Esophagus squamous epithelium (tissue), 5 donors: ENCODE measurements at places on chromosomes 5 and 9. TPM values are rescaled to one million over a fixed set of nuclear protein-coding genes. Genes with fewer than 3 reads are reported as not detected.

SETX gene
- 22.4 TPM for total RNA-seq

G3BP1 gene
- total RNA-seq = 105 TPM

WDR41 gene
- 41.2 TPM for total RNA-seq

EDIL3 gene
- total RNA-seq = 2.8 TPM

PCDHGC5 gene
- total RNA-seq = 0.26 TPM

TRIM52 gene
- 11.1 TPM for total RNA-seq

DNA sequence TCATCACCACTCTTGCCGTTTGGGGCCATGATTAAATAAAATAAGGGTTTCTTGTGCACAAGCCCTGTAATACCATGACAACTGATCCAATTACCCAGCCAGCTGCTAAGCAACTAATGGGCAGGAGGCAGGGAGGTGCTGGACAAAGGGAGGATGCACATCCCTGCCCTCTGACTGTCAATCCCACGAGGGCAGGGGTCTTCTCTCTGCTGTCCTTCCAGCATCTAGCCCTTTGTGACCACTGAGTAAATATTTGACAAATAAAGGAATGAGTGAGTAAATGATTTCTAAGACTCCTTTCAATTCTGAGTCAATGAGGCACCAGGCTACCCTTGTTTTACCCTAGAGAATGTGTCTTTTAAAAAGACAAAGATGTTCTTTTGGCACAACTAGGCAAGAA is 247.1 kb downstream of the SYK start:
- no peaks in the 10 kb centered on the region for H3K36me3 ChIP-seq
- peaks cover 3% of the 10 kb centered on the region for H3K27me3 ChIP-seq
- no peak for DNase-seq
- H3K4me3 ChIP-seq = no peak overlapping the region
- H3K27ac ChIP-seq = no peak overlapping the region

DNA sequence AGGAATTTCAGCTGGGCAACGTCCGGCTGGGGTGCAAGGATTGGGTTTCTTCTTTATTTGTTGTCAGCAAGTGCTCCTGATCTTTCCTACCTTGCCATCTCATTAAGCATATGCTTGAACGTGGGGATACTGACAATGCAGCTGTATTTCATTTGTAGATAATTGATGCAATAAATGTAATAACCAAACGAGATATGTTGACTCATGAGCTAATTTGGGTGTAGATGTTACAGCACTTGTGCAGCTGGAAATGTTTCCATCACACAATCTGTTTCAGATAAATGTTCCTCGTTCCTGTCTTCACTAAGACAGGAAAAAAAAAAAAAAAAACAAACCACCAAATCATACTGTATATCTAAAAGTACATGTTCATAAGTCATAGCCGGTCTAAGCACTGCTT is 123.8 kb downstream of the DMRT2 start:
- H3K27me3 ChIP-seq = no peaks in the 10 kb centered on the region
- no peak overlapping the region for H3K27ac ChIP-seq
- no peak overlapping the region for H3K4me3 ChIP-seq
- no peaks in the 10 kb centered on the region for H3K36me3 ChIP-seq
- DNase-seq = no peak
- H3K4me1 ChIP-seq = no peaks in the 10 kb centered on the region

DNA sequence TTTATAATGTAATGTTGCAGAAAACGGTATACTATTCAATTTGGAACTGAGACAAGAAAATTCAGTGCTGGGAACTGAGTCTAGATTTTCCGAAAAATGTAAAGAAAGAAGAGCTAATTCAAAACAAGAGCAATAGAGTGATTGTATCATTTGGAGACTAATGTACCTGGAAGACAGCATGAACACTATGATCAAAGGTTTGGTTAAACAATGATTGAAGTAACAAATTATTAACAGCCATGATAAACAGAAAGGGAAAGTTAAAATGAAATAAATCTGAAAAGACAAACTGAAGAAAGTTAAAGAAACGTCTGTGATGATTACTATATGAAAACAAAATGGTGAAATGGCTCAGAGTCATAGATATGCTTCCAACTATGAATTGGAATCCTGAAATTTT is 300.6 kb upstream of the MPDZ start:
- H3K36me3 ChIP-seq = no peaks in the 10 kb centered on the region
- H3K4me1 ChIP-seq = no peaks in the 10 kb centered on the region
- no peak for DNase-seq
- no peak overlapping the region for H3K4me3 ChIP-seq
- no peaks in the 10 kb centered on the region for H3K27me3 ChIP-seq
- no peak overlapping the region for H3K27ac ChIP-seq

- H3K4me1 ChIP-seq = no peaks in the 10 kb centered on the region
- DNase-seq = no peak
- H3K27ac ChIP-seq = no peak overlapping the region
- H3K36me3 ChIP-seq = no peaks in the 10 kb centered on the region
- H3K4me3 ChIP-seq = no peak overlapping the region
- no peaks in the 10 kb centered on the region for H3K27me3 ChIP-seq
Measured at GRCh38 chr9:26157411-26157810, 479.2 kb upstream of the TUSC1 start.

DNA sequence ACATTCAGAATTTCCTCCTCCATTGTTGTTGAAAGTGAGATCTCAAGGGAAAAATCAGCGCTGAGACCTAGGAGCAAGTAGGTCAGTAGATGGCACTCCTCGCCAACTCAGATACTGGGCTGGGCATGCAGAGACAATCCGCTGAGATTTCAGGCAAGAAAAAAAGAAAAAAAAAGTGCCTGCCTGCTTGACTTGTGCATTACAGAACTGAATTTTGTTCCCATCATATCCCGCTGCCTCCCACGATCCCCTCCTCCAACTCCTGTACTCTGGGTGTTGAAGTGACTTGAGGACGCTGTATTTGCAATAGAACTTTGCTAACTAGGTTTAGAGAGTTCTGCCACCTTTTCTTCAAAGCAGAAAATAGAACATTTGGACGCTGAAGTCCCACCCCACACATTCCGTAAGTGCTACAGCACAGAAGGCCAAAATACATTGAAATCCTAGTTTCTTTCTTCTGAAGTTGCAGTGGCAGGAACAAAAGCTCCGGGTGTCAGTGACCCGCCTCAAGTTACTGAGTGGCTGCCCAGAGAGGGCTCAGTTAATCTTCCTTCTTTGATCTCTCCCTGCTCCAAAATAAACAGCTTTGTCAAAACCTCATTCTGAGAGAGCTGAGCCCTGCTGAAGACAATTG is 265.8 kb downstream of the MLLT3 start:
- no peak for DNase-seq
- peaks cover 24% of the 10 kb centered on the region for H3K4me1 ChIP-seq
- no peaks in the 10 kb centered on the region for H3K36me3 ChIP-seq

- H3K27me3 ChIP-seq = no peaks in the 10 kb centered on the region
- no peaks in the 10 kb centered on the region for H3K36me3 ChIP-seq
- H3K27ac ChIP-seq = peak overlapping the region; percentile 98
Measured at GRCh38 chr9:129383019-129383560, 205.0 kb upstream of the IER5L start.

- DNase-seq = no peak
- no peak overlapping the region for H3K4me3 ChIP-seq
- H3K27me3 ChIP-seq = no peaks in the 10 kb centered on the region
- peak overlapping the region; percentile 44 for H3K27ac ChIP-seq
Measured at GRCh38 chr5:32233696-32234447, 59.8 kb upstream of the GOLPH3 start.

DNA sequence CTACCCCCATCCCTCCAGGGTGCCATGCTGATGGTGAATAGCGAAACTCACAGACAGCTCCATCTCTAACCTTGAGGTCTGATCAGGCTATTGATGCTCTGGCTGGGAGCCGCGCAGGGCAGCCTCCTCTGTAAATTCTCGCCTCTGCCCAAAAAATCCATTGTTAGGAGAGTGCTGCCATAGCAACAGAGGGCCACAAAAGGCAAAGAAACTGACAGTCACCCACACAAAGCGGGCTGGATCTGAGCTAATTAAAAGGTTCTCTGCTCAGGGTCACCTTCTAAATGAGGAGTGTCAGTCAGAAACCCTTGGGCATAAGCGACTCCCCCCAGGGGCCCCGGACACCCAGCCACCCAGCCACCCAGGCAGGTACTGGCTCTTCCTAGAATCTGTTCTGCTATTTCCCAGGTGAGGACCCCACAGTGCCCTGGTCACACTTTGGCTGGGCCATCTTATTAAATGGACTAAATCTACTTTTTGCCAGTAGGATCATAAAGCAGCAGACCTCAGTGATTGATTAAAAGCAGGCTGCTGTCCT is 126.7 kb downstream of the MED10 start:
- no peaks in the 10 kb centered on the region for H3K4me1 ChIP-seq
- no peak overlapping the region for H3K4me3 ChIP-seq
- DNase-seq = no peak
- no peaks in the 10 kb centered on the region for H3K27me3 ChIP-seq
- no peaks in the 10 kb centered on the region for H3K36me3 ChIP-seq

GRCh38 chr5:175649967-175650366 is 7.9 kb upstream of the HRH2 start:
- peaks cover 12% of the 10 kb centered on the region for H3K27me3 ChIP-seq
- DNase-seq = no peak
- no peak overlapping the region for H3K27ac ChIP-seq

DNA sequence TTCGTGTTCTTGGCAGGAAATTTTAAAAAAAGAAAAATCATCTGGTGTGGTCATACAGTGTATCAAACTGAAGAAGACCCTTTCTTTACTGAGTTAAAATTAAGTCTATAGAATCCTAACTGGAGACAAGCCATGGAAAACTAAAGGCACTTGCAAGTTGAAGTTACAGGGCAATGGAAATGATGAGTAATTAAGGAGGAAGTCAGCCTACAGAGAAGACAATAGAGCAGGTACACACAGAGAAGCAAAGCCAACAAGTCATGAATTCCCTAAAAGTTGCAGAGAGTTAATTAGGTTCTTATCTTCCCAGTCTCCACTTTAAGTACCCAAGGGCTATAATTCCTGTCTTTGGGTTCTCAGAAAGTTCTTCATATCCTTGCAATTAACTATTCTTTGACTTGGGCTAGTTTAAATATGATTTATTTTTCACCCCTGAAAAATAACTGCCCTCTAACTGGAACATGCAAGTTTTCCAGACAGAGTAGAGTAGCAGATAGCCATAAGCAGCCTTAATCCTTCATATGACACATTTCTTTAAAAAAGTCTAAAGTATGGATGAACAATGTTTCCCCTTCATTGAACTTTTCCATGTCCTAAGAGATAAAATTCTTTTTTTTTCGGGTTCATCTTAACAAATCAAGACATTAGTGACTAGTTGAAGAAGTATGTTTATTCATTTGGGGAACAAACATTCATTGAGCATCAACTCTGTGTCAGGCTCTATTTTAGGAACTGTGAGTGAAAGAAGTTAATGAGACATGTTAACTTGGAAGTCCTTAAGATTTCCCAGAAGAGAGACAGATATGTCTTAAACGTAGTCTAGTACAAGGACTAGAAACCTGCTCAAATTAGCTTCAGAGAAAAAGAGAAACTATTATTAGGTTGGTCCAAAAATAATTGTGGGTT is 5.2 kb upstream of the ITGA2 start:
- DNase-seq = no peak
- H3K36me3 ChIP-seq = no peaks in the 10 kb centered on the region
- H3K27me3 ChIP-seq = peaks cover 3% of the 10 kb centered on the region

DNA sequence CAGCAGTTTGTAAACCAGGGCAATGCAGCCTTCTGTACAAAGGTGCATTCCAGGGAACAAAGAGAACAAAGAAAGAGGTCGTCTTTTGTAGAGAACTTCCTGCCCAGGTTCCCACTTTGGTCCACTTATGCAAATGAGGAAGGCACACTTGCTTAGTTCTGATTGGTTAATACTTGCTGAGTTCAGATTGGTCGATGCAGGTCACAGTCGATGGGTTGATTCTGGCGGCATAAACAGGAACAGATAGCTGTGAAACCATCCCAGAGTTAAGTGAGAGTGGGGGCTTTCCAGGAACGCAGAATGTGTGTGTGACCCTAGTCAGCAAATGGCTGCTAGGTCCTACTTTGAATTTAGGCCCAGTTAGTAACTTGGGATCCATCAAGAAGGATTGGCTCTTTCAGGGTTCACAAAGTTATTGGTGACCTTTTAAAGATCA is 1.8 kb upstream of the ADAMTS13 start:
- no peak for DNase-seq
- H3K27ac ChIP-seq = no peak overlapping the region
- no peaks in the 10 kb centered on the region for H3K36me3 ChIP-seq
- H3K27me3 ChIP-seq = no peaks in the 10 kb centered on the region
- peaks cover 16% of the 10 kb centered on the region for H3K4me1 ChIP-seq
- H3K4me3 ChIP-seq = no peak overlapping the region

- no peak for DNase-seq
- no peak overlapping the region for H3K4me3 ChIP-seq
- H3K36me3 ChIP-seq = no peaks in the 10 kb centered on the region
- H3K4me1 ChIP-seq = no peaks in the 10 kb centered on the region
Measured at GRCh38 chr5:124234770-124235562, 511.5 kb downstream of the ZNF608 start.

DNA sequence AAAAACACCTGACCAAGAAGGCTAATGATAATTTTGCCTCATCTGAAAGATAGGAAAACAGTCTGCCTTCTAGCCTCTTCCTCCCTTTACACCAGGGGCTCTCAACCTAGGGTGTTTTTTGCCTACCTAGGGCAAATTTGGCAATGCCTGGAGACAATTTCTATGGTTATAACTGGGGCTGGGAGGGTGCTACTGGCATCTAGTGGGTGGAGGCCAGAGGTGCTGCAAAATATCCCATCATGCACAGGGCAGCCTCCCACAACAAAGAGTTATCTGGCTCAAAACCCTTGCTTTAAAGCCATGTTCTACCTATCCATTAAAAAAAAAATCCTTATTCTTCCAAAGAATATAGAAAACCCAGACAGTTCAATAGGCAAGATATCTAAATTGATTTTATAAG is 45.0 kb upstream of the NR3C1 start:
- H3K27me3 ChIP-seq = no peaks in the 10 kb centered on the region
- H3K27ac ChIP-seq = no peak overlapping the region
- H3K4me3 ChIP-seq = no peak overlapping the region
